Globus pallidus (tissue), 1 donor: ENCODE measurements at places on chromosomes 16 and 17.
A peak's percentile ranks its signal among the peaks of the same experiment; 100 is the strongest.

GRCh38 chr17:73072219-73072962, 20.1 kb downstream of the SLC39A11 start:
- DNase-seq = no peak

GRCh38 chr17:6679241-6679640, 27.7 kb downstream of the C17orf100 start:
- DNase-seq = no peak

DNA sequence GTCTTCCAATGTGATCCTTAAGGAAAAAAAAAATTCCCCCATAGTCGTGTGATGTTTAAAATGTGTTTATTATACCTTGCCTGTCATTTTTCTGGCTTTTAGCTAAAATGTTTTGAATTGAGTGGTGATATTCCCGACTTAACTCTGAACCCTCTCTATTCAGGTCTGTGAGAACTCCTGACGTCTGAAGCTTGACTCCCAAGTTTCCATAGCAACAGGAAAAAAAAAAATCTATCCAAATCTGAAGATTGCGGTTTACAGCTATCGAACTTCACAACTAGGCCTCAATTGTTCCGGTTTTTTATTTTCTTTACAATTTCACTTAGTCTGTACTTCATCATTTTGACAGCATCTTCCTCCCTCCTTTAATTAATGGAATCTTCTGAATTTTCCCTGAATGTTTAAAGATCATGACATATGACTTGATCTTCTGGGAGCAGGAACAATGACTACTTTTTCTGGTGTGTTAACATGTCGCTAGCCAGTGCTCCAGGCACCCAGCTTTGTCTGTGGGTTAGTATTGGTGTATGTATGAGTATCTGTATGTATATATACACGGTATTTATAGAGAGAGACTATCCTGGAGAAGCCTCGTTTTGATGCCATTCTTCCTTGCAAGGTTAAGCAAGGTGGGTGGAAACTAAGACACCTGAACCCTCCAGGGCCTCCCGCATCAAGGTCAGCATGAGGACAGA, 12.8 kb upstream of the HSBP1 start:
- DNase-seq = no peak

DNA sequence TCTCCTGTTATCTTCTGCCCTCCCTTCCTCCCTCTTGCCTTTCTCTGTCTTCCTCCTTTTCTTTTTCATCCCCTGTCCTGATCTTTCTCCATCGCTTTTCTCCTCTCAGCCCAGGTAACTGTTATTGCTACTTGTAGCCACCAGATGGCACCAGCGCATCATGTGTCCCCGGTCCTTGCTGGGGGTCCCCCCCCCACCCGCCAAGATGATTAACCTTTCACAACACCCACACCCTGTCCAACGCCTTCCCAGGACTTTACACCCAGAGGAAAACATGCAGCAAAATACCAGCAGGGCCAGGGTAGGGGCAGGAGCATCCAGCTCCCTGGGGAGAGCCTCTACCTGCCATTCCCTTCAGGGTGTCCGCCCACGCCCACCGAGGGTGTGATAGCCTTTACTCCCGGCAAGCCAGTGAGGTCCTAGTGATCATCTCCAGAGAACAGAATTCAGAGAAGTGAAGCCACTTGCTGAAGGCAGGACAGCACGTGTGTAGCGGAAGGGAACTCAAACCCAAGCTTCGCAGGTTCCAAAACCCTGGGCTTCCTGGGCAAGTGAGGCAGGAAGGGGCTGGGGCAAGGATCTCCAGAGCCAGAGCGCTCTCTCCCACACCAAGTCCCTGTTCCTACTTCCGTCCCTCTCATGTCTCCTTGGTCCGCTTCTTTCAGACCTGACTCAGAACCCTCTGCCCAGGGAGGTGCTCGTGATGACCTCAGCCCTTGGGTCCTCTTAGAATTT, 13.4 kb upstream of the TAC4 start:
- DNase-seq = no peak

- no peak for DNase-seq
Observed at GRCh38 chr17:77140878-77141767, at the start of gene SEC14L1. Gene SEC14L1, plus strand, starts transcription at chr17:77140969. Its CDS starts 2,628 bp downstream, at chr17:77143597.

- DNase-seq = peak; percentile 96
Observed at GRCh38 chr17:38568845-38569510, 36.8 kb downstream of the SRCIN1 start.

DNA sequence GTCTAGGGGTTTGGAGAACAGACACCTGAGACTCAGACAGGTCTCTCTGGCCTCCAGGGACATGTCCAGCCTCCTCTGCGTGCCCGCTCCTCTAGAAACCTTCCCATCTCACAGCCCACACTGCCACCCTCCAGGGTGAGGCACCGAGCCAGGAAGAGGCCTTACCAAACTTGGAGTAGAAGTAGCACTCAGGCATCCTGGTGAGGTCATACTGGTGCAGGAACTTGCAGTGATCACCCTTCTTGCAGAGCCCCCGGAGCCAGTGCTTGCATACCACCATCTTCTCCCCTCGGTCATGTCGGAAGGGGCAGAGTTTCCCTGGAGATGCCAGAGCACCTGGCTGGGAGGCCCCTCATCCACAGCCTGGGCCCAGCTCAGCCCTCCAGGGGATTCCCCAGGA, 4.2 kb downstream of the CPSF4L start:
- DNase-seq = no peak

DNA sequence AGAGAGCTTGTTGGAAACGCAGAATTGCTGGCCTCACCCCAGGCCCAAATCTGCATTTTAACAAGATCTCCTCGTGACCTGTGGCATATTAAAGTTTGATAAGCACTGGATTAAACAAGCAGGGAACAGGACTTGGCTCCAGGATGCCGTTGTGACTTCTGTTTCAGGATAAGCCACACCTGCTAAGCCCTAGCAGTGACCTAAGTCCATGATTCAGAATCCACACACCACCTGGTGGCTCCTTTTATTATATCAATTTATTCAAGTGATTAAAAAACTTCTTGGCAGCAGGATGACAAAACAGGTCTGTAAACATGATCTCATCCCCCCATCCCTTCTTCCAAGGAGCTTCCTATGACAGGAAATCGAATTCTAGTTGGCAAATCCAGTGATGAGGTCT, 9.1 kb downstream of the NAGPA start:
- no peak for DNase-seq

- DNase-seq = no peak
Observed at GRCh38 chr17:62998166-62998565, 32.1 kb downstream of the TANC2 start.

- no peak for DNase-seq
Observed at GRCh38 chr16:88759976-88760350, 25.1 kb downstream of the PIEZO1 start.

DNA sequence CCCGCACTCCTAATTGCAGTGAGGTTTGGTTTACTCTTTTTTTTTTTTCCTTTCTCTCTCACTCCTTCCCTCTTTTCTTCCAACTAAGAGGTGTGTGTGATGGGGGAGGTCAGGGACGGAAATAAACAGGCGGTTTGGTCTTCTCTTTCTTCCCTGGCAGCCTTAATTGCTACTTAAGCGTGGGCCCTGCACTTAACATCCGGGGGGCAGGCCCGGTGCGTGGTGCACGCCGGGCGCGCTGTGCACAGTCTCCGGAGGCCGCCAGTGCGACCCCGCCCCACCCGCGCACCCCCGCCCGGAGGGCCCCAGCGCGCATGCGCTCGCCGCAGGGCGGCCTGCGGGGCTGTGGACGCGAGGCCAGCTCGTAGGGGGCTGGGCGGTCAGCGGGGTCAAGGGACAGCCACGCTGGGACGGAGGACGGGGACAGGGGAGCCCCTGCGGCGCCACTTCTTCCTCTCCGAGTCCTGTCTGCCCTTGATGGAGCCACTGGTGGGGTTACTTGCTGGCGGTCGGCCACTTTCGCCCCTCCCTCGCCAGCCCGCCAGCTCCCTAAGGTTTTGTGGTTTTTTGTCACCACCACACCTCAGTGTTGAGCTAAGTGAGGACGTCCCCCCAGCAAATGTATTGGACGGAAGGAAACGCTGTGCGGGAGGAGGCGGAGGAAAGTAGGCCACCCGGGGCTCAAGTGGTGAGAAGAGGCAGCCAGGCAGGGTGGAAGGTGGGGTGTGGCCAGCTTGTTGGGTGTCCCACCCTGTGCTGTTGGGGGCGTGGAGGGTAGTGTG, 120.9 kb downstream of the MRM1 start:
- DNase-seq = peak; percentile 47

DNA sequence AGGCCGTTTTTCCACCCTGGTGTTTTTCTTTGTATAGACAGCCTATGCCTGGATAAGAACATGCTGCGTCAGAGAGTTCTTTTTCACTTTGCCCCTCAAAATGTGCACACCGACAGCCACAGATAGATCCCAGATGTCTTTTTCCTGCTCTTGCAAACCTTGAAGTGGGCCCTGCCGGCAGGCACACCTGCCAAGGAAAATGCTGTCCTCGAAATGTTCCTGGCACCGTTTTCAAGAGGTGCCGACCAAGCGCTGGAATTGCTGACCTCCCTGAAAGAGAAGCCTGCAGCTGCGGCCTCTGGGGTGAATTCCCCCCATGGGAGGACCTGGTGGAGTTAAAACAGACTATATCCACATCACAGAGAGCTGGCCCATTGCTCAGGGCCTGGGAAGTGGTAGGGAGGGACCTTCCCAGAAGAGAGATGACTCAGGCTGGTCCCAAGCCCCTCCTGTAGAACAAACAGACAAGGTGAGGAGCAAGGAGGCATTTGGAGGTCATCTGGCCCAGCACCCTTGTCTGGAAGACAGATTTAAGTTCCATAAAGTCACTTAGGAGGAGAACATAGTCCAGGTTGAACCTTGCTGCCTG, 668.1 kb downstream of the MAF start:
- no peak for DNase-seq

DNA sequence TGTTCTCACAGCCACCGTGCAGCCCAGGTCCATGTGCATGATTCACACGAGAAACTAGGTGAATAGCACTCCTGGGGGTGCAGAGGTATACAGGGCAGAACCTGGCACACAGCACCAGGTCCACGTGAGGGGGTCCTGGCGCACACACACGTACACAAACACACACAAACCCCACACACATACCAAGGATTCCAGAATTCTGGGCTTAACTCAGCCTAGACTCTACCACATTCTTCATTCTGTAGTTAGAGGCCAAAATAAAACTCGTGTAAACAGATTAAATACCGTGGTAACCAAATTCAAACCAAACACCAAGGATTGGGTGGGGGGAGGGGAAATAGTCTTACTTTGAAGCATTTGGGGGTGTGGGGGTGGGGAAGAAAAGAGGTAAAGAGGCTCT, 58.5 kb downstream of the XYLT1 start:
- DNase-seq = no peak

DNA sequence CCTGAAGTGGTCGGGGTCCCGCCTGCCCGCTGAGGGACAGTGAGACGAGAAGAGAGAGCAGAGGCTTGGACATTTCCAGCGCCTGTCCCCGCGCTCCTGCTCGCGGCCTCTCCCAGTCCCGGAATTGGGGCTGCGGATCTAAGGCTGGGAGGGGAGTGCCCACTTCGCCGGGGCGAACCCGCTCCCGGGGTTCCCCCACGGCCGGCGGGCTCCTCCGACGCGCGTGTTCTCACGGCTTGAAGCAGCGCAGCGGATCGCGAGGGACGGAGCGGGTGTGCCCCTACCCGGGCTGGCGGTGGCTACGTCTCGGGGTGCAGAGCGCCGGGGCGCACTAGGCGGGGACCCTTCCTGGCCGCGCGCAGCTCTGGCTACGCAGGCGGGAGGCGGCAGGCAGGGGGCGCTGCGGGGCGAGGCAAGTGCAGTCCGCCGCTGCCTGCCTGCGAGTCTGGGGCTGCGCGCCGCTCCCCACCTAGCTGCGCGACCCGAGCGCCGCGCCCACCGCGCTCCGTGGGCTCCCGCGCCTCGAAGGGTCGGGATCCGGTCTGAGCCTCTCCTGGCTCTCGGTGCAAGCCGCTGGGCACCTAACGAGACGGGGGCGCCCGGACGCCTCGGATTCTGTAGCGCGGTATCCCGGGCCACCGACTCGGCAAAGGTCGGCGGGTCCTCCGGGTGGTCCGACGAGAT, 1.2 kb downstream of the NGFR start:
- DNase-seq = peak; percentile 71

DNA sequence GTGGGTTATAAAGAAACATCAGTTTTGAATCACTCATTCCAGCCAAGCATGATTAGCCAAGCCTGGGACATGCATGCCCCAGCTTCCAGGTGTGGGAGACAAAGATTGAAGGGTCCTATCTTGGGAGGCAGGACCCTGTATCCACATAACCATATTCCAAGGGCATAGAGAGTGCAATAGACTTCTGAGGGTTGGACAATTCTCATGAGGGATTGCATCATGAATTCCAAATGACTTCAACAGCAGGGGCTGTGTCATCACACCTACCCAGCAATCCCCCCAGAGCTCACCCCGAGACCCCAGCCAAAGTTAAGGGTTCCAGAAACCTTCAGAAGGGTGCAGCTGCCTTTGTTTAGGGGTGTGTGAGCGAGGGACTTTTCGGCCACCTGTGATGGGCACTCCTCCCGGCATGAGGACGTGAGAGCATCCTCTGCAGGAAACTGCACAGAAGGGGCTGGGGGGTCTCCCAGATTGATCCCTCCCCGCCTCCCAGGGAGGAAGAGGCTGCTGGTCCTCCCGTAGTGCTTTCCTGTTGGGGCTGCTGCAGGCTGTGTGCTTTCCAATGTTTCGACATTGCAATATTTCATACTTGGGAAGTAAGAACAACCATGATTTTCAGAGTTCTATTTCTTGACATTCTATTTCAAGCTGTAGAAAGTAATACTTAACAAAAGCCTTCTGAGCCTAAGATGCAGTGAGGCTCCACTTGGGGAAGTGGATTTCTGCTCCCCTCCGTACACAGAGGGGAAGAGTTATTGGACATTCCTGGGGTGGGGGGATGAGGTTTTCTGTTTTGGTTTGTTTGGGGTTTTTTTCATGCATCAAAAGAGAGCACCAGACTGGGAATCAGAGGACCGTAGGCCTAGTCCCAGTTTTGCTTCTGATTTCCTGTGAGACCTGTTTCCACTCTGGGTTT, 13.3 kb upstream of the PITPNM3 start:
- no peak for DNase-seq

DNA sequence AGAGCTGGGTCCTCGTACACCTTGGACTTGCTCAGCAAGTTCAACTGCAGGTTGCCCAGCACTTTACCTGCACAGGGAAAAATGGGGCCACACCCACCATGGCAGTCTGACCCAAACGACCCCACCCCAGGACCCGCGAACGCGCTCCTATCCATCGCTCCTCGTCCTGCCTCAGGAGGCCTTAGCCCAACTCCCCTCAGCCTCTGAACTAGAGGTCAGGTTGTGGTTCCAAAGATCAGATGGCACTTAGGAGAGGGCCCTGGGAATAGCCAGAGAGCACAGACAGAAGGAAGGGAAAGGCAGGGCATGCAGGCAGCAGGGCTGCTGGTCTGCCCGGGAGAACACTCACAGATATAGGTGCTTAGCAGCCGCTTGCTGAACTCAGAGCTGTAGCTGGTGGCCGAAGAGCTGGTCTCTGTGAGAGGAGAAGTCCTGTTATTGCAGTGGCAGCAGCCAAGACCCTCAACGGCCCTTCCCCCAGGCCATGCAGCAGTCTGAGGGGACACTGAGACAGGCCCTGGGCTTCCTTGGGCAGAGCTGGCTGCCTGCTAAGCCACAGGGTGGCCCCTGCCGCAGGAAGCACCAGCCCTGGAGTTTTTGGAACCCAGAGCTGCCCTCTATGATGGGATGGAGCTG, 6.9 kb downstream of the ZACN start:
- no peak for DNase-seq
